ENCODE measurements at places on chromosomes 2 and 18. TPM values are rescaled to one million over a fixed set of nuclear protein-coding genes. Genes with fewer than 3 reads are reported as not detected.

Gene NEURL3
- 0.23 TPM for total RNA-seq

Gene RESP18
- total RNA-seq: not detected

Gene NRBP1
- total RNA-seq: 81.6 TPM

Gene MTLN
- total RNA-seq: 57.0 TPM

Gene SERPINB3
- not detected for total RNA-seq

Gene CXCR4
- total RNA-seq: 21.3 TPM

Gene FBLN7
- total RNA-seq: 2.6 TPM

Measured in left lung (tissue), 14 donors.